ENCODE measurements at places on chromosomes 4 and X.
A peak's percentile ranks its signal among the peaks of the same experiment; 100 is the strongest.

- DNase-seq: peak; percentile 56
Measured at GRCh38 chr4:22192084-22192511, 243.5 kb upstream of the KCNIP4 start.

- peak; percentile 55 for DNase-seq
Measured at GRCh38 chr4:120071192-120071795, 4.6 kb upstream of the MAD2L1 start.

DNA sequence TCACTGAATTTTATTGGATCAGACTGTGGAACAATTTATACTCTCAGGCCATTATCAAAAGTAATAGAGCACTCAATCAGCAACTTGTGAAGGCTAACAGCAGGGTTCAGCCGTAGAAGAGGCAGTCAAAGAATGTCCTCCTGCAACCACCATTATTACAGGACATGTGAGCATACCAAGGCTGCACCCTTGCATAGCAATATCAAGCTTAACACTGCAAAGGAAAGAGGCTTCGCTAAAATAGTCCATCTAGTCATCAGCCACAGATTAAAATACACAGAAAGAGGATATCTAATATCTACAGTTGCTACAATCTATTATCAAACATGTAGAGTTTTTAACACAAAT is 42.9 kb upstream of the TMPRSS11B start:
- DNase-seq: no peak

DNA sequence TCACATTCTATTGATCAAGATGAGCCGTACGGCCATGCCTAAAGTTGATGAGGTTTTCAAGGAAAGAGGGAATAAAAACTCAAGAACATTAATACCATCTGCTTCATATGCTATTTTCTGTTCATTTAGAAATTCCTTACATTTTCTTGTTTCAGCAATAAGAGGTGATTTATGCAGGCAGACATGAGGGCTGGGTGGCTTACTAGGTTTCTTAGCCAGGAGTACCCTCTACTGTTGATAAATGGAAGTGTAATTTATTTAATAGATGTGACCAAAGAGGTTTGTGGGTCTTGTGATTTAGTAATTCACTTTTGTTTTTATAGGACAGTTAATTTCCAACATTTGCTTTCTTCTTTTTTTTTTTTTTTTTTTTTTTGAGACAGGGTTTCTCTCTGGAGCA is 6.4 kb upstream of the SMIM9 start:
- peak; percentile 1 for DNase-seq

DNA sequence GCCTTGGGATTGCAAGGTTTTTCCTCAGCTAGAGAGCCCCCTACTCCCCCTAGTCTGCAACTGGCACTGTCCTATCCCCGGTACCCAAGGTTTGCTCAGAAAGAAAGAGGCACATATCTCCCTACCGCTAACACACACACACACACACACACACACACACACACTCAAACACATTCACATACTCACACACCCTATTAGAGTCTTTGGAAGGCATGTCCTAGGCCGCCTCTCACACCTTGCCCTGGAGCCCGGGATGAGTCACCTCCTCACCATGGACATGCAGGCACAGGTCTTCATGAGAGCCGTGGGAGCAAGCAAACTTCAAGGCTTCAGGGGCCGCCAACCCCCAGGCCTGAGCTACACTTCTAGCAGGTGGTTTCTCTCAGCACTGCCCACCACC is 49.2 kb downstream of the PJA1 start:
- DNase-seq: no peak

DNA sequence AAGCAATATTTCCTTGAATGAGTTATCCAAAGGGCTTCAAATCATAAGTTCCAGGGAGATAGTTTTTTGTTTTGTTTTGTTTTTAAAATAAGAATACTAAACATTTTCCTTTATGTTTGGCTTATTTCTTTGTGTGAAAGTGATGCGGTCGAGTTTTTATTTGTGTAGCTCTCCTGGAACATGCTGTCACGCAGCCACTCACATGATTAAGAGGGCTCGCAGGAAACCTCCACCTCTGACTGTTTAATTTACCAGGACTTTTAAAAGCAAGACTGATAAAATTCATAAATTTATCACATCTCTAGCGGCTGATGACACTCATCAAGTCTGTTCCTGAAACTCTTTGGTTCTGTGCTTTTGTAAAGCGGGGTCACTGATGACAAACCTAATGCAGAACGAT is 48.9 kb upstream of the HAND2 start:
- DNase-seq: no peak

- DNase-seq: no peak
Measured at GRCh38 chr4:107831140-107831539, 6.4 kb downstream of the SGMS2 start.

DNA sequence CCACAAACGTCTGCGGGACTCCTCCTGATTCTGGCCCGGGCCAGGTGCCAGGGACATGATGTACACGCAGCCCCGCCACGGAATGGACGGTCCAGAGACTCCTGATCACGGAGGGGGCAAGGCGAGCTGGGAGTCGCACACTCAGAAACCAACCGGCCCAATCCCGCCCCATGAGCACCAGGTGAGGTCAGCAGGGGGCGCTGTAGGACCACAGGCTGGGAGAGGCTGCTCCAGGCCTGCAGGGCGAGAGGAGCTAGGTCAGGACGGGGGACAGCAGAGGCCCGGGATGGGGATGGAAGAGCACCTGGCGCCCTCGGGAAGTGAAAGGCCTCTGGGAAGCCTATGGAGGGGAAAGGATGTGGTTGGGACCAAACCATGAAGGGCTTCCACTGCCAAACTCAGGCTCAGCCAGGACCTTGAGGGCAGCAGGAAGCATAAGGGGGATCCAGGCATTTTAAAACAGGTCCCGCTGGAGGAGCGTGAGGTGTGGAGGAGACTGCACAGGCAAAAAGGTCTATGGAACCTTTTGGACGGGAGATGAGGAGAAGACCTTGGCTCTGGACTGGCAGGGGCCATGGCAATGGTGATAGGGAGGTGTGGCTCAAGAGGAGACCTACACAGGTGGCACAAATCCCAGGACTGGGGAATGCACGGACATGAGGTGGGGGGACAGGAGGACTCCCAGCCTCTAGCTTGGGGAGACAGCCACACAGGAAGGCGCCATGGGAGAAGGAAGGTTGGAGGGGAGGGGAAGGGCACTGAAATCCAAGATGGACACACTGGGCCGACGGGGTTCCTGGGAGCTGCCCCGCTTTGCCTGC is 79.2 kb downstream of the MTMR1 start:
- DNase-seq: peak; percentile 88

GRCh38 chr4:13329340-13329850 is 154.7 kb downstream of the RAB28 start:
- no peak for DNase-seq

DNA sequence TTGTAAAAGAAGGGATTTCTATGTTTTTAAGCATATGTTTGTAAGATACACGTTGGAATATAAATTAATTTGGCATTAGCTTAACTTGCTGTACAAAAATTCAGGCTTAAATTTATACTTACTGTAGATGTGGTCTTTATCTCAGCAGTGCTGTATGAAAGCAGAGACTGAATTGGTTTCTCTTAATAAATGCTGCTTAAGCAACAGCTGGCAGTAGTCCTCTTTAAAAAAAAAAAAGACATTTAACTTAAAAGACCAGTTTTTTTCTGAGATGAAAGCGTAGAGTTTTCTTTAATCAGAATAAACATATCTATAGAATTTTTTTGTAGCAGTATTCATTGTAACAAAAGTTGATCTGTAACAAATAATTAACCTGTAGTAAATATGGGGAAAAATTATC is 124.6 kb downstream of the RAP1GDS1 start:
- no peak for DNase-seq

- DNase-seq: no peak
Measured at GRCh38 chrX:129875669-129876068, 30.3 kb upstream of the UTP14A start.

DNA sequence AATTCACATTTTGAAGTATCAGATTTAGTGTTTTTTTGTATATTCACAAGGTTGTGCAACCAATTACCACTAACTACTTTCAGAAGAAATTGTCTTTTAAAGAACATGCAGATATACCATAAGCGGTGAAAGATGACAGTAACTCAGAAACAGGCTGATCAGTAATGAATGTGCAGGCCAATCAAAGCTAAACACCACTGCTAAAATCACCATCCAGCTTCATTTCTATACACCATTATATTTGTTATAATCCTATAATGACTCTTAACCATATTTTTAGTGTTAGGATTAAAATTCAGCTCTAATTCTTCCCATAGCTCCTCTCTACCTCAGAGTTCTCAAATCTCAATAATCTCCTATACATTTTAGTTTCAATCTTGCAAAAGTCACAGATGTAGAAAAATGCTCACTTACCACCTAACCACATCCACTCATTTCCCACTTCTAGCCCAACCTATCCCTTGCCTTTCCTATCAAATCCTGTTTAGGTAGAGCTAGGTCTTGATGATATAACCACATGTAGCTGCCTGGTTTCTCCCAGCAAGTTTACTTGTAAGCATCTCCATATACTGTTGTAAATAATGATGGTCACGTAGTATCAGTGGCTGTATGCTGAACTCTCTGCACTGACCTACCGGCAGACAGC is 16.6 kb downstream of the COQ2 start:
- no peak for DNase-seq

DNA sequence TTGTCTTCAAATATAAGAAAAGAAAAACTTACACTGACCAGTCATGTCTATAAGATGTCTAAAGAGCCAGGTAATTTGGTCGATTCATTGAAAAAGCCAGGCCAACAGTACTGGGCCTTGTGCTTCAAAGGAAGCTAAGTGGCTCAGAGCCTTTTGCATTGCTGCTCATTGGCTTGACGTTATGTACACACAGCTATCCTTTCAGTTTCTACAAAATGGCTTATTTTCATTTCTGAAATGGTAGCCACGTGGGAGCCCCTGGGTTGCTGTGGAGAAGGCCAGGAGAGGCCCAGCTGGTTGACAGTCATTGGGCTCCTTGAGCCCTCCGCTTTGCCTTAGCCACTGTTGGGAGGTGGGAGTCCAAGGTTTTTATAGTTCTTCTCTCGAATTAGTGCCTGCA is 199.1 kb upstream of the CXorf66 start:
- DNase-seq: no peak

DNA sequence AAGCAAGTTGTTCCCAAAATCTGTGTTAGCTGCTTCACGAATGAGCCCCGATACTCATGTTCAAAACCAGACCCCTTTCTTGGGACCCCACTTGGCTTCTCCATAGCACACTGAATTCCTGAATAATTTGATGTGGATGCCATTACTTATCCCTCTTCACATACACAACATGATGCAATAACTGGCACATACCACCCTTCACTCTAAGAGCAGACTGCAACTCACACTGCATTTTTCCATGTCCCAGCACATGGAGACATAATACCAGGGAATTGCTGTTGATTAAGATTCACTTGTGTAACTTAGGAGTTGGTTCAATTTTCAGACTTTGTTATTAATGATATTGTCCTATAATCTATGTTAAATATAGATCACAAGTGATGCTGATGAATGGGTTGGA is 213.4 kb downstream of the MAML3 start:
- no peak for DNase-seq

- DNase-seq: no peak
Measured at GRCh38 chr4:123427951-123428350, 31.4 kb downstream of the SPRY1 start.

- DNase-seq: no peak
Measured at GRCh38 chrX:8429692-8430249, 34.9 kb upstream of the VCX3B start.

GRCh38 chrX:141220342-141221008 is 21.8 kb downstream of the SPANXC start:
- DNase-seq: no peak

- DNase-seq: peak; percentile 5
Measured at GRCh38 chr4:107423677-107424405, 296.2 kb downstream of the PAPSS1 start.

DNA sequence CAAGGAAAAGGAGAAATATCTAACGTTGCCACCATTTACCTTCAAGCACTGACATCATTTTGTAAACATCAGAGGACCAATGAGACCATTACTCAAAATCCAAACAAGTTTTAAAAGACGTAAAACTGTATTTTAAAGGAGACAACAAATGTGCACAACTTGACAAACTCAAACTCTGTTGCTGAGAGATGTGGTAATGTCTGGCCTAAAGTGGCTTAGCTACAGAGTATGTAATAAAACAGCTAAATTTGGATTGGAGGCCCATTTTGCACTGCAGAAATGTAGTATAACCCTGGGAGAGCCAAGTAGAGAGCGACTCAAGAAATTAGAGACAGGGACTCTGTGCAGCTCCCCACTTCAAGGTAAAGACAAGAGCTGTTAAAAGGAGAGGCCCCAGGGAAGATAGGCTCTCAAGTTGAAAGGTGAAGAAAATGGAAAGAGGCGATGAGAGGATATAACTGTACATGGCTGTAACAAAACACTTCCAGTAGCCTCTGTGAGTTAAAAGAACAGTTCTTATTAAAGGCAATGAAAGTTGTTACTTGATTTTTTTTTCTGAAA is 20.3 kb downstream of the UNC5C start:
- DNase-seq: no peak

GRCh38 chr4:73055241-73055897 is 14.1 kb downstream of the COX18 start:
- DNase-seq: no peak

Measured in NCI-H1417 (cell line).